Muscle of back (tissue), 13 donors: ENCODE measurements at places on chromosomes 12 and 14.

- no peak for DNase-seq
Observed at GRCh38 chr14:56282179-56282578, 164.0 kb downstream of the PELI2 start.

GRCh38 chr14:35701531-35701930 lies 107.6 kb downstream of the RALGAPA1 start:
- no peak for DNase-seq

- no peak for DNase-seq
Observed at GRCh38 chr12:100698518-100698917, 96.1 kb upstream of the ANO4 start.

GRCh38 chr12:130827432-130827831 lies 11.6 kb downstream of the STX2 start:
- no peak for DNase-seq

DNA sequence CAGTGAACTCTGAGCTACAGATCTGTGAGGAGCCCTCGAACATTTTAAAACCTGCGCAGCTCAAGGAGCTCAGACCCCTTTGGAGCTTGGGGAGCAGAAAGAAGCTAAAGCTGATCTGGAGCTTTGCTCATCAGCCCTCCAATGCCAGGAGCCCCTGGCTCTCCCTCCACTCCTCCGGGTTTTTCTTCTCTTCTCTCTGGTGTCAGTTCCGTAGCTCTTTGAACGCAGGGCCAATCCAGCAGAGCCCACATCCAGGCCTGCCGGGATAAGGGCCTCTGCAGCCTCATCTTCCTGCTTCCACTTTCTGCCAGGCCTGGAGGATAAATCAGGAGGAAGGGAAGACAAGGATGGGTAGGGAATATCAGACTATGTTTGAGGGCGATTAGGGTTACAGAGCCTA lies 6.0 kb downstream of the HOXC4 start:
- DNase-seq, result no peak

GRCh38 chr14:77580964-77581505 lies 35.4 kb downstream of the SPTLC2 start:
- peak; percentile 32 for DNase-seq

DNA sequence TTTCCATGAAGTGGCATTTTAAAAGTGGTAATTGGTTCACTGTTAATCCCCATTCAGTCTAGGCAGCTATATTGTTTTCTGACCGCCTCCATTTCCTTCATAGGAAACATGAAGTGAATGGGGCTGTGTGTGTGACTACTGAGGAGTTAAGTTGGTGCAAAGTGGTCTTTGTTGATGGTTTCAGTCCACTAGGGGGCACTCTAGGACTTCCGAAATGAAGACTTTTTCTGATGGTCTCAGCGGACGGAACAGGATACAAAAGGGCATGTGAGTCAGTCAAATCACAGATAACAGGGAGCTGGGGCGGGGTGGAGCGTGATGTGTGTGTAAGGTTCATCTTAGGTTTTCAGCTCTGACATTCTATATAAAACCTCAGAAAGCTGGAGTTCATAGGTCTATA lies 240.1 kb upstream of the OR4E1 start:
- DNase-seq, result peak; percentile 39

GRCh38 chr14:69518289-69519101 lies 34.0 kb downstream of the PLEKHD1 start:
- no peak for DNase-seq

GRCh38 chr14:29756019-29756385 lies 171.6 kb downstream of the PRKD1 start:
- DNase-seq, result no peak

- no peak for DNase-seq
Observed at GRCh38 chr12:75409830-75410229, 18.9 kb downstream of the GLIPR1L2 start.

GRCh38 chr12:40168001-40168400 lies 56.8 kb upstream of the LRRK2 start:
- no peak for DNase-seq

DNA sequence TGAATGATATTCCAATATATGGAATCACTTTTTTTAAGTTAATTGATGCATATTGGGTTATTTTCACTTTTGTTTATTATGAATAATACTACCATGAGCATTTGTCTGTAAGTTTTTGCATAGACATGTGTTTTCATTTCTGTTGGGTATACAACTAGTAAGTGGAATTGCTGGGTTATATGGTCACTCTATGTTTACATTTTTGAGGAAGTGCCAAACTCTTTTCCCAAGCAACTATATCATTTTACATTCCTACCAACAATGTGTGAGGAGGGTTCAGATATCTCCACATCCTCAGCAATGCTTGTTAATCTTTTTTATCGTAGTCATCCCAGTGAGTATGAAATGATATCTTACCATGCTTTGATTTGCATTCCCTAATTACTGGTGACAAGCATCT lies 64.0 kb downstream of the MON2 start:
- no peak for DNase-seq

DNA sequence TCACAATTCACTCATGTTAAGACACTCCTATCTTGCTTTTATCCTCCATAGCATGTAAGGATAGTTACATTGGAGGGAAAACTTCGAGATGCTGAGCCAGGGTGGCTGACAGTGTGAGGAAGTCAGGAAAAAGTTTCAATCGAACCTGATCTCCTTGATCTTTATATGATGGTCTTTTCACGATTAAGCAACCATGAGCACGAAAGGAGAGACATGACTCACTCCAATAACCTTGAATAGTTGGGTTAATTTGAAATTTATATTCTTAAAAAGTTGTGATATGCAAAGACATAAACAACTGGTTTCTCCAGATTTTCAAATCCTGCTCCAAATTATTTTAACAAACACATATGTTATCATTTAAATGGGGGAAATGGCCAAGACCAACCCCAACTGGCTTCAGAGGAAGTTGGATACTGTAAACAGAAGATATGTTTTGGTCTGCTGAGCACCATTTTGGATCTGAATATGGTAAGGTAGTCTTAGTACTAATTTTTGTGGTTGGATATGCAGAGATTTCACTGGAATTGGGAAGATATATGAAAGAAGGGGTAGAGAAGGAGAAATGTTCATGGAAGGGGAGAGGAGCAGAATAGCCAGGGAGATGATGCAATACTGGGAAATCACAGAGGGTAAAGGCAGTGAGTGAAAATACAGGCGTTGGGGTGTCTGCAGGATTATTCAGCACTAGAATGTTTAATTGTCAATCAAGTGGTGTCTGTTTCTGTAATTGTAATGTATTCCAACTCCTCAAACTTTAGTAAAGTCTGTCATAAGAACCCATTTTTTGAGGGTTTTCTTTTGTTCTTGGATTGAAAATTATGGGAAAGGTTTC lies 185.2 kb upstream of the SLC38A2 start:
- no peak for DNase-seq

- no peak for DNase-seq
Observed at GRCh38 chr12:114733919-114734318, 49.9 kb upstream of the TBX3 start.

DNA sequence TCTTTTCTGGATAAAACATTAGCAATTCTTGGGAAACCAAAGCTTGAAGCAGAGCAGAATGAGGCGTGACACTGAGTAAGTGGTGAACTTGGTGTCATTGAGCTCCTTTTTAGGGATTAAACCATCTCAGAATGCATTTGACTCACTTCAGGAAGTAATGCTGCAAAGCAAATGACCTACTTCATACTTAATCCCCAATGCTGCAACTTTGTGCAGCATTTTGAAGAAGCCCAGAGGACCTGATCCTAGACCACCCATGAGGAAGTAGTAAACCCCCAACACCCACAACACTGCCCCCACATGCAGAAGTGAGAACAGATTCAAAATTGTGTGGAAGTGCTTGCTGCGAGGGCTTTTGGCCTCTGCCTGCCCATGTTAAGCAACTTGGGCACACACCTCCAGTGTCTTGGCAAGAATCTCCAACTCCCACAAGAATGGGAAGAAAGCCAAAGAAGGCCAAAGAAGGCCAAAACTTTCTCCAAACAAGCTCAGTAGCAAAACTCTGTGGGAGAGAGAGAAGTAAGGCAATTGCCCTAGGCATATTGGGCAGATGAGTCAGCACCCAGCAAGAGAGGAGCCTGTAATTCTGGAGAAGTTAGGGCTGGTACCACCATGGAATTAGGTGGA lies 69.2 kb upstream of the ETV6 start:
- peak; percentile 58 for DNase-seq

- no peak for DNase-seq
Observed at GRCh38 chr14:81312289-81312876, 87.7 kb downstream of the STON2 start.

GRCh38 chr14:56173365-56173922 lies 55.2 kb downstream of the PELI2 start:
- DNase-seq, result no peak

DNA sequence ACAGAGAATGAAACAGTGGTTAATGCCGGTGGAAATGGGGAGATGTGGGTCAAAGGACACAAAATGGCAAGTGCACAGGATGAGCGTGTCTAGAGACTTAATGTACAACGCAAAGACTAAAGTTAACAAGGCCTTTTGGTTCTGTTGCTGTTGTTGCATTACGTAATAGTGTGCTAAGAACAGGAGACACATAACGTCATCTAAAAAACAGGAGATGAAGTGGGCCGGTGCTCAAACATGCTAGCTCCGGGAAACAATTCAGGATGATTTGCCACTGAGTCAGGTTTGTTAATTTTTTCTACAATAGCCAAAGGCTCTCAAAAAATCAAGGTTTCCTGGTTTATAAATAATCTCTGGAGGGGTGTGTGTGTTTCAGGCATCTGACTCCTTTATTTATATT lies 55.5 kb downstream of the ETV6 start:
- DNase-seq, result no peak

DNA sequence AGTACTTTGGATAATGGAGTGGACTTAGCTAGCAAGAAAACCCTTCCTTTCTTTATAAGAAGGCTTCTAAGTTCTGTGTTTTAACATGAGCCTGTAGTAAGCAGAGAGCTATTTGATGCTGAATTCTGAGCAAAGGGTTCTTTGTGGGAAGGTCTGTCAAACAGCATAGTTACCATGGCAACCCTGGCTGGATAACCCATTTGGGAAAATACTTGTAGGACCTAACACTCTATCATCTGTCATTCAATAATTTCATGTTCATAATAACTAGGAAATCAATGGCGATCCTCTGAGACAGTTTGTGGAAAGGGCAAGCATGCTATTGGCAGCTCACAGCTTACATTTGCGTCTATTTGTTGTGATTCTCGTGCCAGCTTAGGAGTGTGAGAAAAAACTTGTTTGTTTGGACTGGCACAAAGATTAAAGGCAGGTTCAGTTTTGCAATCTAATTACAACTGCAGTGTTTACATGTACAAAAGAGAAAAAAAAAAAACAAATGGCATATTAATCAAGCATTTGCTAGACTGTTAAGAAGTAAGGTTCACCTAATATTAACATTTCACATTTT lies 219.2 kb downstream of the PDZRN4 start:
- no peak for DNase-seq

GRCh38 chr12:115943630-115944391 lies 333.7 kb downstream of the MED13L start:
- no peak for DNase-seq

DNA sequence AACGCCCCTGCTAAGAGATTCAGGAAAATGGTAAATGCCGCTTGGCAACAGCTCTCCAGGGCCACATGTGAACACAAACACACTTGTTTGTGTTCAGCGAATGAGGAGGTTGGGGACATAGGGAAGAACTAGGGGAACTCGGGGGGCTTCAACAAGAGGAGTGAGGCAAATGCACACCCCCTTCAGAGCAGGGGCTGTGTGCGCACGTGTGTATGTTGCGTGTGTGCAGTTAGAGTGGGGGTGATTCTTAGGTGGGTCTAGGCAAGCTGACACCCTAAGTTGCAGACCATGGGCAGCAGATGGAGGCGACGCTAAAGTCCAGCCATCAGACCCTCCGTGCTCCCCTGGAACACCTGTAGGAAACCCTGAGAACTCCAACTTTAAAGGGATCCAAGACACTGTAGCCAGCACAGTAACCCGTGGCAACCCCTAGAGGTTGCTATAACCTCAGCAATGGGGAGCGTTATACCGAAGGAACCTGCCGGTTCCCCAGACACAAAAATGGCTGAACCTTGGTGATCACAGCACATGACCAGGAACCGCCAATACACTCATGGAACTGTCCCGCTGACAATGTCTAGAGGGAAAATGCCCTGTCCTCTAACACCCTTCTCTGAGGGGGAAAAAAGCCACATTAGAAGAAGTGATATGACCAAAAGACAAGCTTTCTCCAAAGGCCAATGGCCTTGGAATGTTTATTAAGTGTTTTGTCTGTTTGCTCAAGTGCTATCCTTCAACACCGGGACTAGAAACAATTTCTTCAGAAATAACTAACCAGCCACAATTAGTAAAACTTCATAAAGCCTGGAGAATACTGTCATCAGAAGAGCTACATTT lies 86.5 kb upstream of the CEP83 start:
- peak; percentile 37 for DNase-seq

- DNase-seq, result no peak
Observed at GRCh38 chr12:53051881-53052412, 2.1 kb downstream of the TNS2 start.

DNA sequence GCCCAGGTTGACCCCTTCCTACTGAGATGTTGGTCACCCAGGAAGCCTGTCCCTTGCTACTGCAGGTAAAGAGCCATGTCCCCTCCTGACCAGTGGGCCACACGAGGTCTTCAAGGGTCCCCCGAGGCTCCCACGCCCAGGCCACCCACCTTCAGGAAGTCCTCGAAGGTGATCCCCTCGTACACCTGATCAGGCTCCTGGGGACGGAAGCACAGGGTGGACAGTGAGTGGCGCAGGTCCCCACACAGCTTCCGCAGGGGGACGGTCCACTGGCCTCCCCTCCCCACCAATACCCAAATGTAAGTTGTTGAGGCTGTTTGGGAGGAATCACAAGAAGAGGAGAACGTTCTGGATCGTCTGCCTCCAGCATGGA lies 57.4 kb downstream of the TESC start:
- no peak for DNase-seq

GRCh38 chr12:108594-108993 lies 42.0 kb downstream of the IQSEC3 start:
- DNase-seq, result peak; percentile 37

DNA sequence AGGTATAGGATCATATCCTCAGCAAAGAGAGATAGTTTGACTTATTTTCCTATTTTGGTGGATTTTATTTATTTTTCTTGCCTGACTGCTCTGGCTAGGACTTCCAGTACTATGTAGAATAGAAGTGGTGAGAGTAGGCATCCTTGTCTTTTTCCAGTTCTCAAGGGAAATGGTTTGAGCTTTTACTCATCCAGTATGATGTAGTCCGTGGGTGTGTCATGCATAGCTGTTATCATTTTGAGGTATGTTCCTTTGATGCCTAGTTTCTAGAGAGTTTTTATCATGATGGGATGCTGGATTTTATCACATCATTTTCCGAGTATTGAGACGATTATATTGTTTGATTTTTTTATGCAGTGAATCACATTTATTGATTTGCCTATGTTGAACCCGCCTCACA lies 97.2 kb downstream of the MGAT4C start:
- no peak for DNase-seq
